ENCODE measurements at places on chromosomes 2 and 18.

GRCh38 chr2:30711646-30712085 lies 95.6 kb downstream of the CAPN13 start:
- peak; percentile 90 for DNase-seq

GRCh38 chr2:110729106-110729505 lies 3.3 kb upstream of the ACOXL start:
- DNase-seq, result no peak

GRCh38 chr2:1627628-1628381 lies 116.5 kb downstream of the PXDN start:
- DNase-seq, result peak; percentile 44

DNA sequence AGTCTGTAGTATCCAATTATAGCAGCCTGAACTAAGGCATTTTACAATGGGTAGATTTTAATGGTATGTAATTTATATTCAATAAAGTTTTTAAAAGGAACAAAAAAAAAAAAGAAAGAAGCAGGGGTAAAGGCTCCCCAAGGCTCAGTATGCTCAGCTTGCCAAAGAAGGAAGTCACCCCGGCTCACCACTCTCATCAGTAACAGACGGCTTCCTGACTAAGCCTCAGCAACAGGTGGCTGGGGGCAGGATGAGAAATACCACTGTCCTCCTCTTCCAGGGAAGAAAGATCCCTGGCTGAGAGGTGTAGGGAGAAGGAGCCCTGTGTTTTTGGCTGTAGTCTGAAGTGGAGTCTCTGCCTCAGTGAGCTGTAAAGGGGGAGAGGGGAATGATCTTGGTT lies 121.2 kb downstream of the ARHGEF4 start:
- no peak for DNase-seq

DNA sequence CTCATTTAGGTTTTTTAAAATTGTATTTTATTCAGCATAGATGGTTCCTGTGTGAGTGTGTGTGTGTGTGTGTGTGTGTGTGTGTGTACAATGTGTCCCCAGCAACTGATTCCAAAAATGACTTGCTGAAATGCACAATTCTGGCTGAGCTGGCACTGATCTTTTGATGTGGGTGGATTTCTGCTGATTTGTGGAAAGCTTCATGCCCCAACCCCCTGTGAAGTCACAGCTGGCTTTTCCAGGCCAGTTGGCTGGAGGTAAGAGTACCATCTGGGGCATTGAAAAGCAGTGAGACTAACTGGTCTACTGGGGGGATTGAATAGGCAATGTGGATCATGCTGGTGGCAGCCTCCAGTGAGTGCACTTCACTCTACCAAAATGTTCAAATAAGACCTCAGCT lies 187.2 kb downstream of the LRRTM1 start:
- no peak for DNase-seq

- no peak for DNase-seq
These were observed 130.8 kb upstream of the HS6ST1 start for GRCh38 chr2:128449226-128450061.

DNA sequence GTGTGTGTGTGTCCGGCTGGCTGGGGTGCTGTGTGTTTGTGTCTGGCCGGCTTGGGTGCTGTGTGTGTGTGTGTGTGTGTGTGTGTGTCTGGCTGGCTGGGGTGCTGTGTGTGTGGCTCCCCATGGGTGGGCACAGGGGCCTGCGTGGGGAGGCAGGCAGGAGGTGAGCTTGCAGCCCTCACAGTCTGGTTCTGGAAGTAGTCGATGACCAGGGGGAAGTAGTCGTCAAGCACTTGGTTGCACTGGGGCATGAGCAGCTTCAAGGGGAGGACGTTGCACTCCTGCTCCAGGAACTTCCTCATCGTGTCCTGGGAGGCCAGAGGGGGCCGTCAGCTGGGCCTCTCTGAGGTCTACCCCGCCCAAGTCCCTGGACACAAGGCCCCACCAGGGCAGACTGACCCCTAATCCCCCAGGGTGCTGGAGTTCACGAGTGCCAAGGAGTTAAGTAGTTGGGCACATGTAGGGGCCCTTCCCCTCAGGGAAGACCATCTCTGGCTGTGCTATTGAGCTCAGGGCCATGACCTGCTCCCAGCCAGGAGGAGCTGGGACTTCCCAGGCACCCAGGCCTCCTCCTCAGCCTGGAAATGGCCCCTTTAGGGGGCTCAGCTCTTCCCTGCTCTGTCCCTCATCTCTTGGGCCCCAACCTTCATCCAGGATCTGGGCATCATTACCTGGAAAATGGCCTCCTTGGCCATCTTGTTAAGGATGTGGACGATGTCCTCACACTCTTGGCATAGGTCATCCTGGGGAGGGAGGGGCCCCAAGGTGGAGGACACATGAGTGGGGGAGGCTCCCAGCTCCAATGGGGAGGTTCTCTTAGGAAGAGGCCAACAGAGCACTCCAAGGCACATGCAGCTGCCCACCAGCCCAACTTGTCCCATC lies 1.3 kb downstream of the SFTPB start:
- DNase-seq, result no peak

DNA sequence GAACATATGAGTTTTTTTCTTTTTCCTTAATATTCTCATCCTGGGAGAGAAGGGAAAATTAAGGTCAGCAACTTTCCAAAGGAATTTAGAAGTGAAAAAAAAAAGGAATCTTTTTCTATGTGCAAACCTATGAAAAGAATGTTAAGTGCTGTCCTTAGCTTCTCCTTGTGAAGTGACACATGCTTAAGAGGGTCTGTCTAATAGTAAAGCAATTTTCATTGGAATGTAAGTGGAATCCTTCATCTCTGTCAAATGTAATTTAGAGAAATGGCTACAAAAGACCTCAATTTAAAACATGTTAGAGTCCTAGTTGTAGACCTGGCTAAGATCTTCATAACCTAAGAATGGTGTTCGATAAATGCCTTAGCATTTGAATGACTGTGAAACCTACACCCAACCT lies 117.4 kb upstream of the EPB41L3 start:
- no peak for DNase-seq

GRCh38 chr2:48264627-48265026 lies 265.3 kb upstream of the STON1 start:
- no peak for DNase-seq

GRCh38 chr2:8256905-8257304 lies 425.0 kb upstream of the ID2 start:
- DNase-seq, result no peak

- DNase-seq, result peak; percentile 40
These were observed 784.8 kb upstream of the CDH2 start for GRCh38 chr18:28961669-28962228.

DNA sequence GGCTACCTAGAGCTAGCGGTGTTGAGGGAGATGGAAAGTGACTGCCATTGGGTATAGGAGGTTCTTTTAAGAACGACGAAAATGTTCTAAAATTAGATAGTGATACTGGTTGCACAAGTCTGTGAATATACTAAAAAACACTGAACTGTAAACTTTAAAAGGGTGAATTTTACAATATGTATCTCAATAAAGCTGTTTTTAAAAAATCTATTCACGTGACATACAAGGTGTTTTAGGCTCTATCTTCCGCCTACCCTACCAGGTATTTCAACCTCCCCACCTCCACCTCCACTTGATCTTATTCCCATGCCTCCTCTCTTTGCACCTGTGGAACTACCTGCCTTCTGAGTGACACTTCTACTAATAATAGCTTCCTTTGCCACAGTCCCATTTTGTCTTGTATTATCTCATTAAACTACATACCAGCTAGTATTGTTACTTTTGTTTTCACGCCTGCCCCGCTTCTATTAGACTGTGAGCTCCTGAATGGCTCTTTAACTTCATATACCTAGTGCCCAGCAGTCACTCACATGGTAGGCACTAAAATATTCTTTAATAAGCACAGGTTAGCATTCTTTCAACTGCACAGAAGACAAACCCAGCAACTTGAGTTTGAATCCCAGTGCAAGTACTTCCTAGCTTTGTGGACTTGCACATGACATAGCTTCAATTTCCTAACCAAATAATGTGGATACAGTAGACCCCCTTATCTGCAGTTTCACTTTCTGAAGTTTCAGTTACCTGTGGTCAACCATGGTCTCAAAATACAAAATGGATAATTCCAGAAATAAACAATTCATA lies 9.3 kb downstream of the ITSN2 start:
- DNase-seq, result no peak

GRCh38 chr2:150427298-150427697 lies 60.2 kb downstream of the RND3 start:
- DNase-seq, result no peak

- no peak for DNase-seq
These were observed 86.0 kb downstream of the CAPN13 start for GRCh38 chr2:30721241-30721640.

- DNase-seq, result no peak
These were observed 86.4 kb upstream of the SESTD1 start for GRCh38 chr2:179351057-179351456.

DNA sequence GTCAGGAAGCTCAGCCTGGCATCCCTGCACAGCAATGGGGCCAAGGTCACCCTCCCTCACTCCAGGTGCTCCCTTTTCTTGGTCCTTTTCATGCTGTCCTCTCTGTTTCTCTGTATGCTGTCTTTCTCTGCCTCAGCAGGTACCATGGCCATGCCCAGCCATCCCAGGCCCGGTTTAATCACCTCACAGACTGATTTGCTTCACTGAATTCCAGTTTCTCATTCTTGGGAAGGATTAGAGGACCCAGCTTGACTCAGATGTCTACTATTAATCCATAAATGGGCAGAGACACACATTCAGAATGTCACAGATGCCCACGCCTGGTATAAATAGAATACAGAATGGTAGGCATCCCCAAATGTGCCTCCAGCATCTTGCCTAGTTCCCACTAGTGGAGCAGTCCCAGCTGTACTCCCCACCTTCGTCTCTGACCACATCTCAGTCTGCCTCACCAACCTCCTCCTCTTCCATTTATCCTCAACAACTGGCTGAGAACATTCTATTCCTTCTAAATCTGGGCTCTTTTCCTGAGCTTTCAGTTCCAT lies 14.2 kb upstream of the L3MBTL4 start:
- no peak for DNase-seq

DNA sequence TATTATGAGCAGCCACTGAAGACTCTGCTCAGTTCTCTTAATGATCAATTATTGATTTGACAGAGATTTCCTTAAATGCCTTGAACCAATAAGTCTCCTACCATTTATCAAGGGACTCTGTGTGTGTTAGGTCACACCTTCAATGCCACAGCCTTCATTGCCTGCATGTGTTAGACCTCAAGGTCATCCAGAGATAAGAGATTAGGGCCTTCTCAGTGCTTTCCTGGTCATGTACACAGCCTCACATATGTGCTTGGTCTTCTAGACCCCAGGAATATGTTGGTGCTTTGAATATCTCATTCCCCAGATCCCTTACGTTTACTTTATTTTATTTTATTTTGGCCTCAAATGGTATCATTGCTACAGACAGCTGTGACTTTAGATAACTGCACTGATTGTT lies 93.0 kb upstream of the CTAGE1 start:
- no peak for DNase-seq

GRCh38 chr2:31413862-31414550 lies 536 bp downstream of the XDH start:
- peak; percentile 16 for DNase-seq

DNA sequence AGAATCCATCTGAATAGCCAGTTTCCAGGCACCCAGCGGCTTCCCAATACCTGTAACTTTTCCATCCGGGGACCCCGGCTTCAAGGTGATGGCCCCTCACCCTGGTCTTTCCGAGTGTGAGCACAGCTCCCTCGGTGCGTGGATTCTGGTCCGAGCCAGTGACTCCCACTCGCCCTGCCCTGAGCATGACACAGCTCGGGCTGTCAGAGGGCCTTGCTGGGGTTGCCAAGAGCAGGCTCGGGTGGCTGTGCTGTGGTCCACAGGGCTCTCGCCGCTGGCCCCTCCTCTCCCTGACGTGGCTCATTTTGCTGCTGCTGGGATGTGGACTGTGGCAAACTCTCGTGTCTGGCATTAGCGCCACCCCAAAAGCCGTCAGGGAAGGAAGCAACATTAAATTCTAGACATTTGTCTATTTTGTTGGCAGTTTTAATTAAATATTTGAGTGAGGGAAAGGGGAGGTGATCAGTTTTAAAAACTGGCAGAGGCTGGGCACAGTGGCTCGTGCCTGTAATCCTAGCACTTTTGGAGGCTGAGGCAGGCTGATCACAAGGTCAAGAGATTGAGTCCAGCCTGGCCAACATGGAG lies 5.6 kb upstream of the ESPNL start:
- DNase-seq, result no peak

DNA sequence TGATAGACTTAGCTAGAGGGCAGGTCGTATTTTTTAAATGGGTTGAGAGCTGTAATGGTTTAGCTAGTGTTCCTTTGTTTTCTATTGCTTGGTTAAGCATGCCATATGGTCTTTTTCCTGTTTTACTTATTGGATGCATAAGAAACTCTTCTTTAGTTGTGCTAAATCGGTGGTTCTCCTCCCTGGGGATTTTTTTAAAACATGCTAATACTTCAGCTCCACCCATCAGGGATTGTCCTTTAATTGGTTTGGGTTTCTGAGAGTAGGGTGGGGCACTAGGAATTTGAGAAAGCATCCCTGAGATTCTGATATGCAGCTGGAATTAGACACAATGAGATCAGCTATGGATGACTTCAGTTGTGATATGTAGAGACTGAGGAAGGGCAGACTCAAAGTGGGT lies 497.2 kb downstream of the THSD7B start:
- DNase-seq, result no peak

- DNase-seq, result no peak
These were observed 229.2 kb downstream of the SEPTIN10 start for GRCh38 chr2:109384308-109385271.

DNA sequence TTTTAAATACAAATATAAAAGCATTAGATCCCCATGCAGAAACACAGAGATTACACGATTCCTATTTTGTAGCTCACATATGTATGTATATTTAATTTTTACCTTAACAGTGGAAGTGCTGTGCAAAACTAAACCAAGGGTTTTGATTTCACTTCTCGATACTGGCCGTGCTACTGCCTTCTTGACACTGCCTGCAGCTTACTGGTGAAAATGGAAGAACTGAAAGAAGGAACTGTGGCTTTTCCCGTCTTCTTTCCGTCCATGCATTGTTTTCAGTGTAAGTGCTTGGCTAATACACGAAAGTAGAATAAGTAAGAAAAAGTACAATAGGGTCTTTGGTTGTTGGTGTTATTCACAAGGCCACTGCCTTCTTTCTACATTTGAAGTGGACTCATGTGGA lies 129.5 kb downstream of the NDUFA10 start:
- DNase-seq, result no peak

GRCh38 chr2:21317131-21317530 lies 193.4 kb downstream of the TDRD15 start:
- DNase-seq, result peak; percentile 18

Measured in fibroblast of upper back skin (primary cell).